Left ventricle myocardium inferior (tissue), 1 donor: ENCODE measurements at places on chromosomes 4 and X.
A peak's percentile ranks its signal among the peaks of the same experiment; 100 is the strongest.

DNA sequence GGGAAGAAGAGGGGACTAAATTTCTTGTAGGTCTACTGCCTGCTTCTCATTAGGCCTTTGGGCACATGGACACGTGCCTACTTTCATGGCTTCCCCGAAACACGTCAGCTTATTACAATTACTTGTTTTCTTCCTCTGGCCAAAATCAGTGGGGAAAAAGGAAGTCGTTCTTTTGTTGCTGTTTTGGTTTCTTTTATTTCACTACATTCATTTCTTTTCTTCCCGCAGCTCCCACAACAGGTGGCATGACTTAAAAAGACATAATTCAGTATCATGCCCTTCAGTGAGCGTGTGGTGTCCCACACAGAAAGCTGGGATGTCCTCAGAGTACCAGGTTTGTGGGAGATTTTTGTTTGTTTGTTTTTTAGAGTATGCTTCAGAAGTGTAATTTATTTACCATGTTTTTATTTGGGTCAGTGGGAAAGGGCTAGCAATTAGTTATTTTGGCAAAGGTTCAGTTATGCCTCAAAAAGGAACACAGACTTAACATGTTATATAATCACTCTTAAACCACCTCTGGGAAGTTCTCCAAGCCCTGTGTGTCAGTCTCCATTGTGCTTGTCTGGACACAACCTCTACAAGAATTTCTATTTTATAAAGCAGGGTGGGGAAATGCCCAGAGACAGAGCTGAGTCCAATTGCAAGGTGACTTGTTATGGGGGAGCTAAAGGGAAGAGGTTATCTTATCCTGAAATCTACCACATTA lies 44.2 kb upstream of the SPRY1 start:
- no peak for DNase-seq

DNA sequence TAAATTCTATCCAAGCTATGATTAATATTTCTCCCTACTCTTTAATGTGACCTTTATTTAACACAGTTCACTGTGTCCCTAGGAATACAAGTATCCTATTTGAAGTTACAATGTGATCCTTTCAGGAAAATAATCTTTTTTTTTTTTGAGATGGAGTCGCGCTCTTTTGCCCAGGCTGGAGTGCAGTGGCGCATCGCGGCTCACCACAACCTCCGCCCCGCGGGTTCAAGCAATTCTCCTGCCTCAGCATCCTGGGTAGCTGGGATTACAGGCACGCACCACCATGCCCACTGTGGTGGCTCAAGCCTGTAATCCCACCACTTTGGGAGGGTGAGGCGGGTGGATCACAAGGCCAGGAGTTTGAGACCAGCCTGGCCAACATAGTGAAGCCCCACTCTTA lies 21.9 kb downstream of the TBCK start:
- no peak for DNase-seq

DNA sequence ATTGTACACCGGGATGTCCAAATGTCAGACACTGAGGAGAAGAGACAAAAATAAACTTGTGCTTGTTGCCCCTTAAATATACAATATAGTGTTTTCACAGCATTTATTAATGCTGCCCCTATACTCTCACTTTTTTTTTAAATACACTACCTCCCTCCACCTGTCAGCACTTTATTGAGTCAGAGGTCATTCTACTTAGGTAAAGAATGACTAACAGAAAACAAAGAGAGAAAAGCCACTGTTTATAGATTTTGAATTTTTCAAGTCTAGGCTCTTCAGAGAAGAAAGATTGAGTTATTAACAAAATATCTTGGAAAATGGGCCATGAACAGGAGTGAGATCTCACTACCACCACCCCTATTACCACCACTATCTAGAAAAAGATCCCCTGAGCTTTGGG lies 58.1 kb downstream of the NIPAL1 start:
- no peak for DNase-seq

DNA sequence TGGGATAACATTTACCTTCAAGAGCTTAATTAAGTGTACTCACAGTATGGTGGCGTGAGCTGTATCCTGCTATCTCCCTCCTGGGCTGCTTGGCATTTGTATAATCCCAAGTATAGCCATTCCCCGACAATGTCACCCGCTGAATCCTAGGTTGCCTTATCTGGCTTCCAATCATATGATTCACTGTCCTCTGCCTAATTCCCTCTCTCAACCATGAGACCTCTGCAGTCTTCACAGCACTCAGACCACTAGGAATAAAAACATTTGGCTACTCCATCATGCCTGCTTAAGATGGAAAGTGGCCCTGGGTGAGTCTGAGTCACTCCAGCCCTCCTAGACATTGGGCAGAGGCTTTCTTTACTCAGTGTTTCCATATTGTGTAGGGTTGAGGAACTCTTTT lies 28.9 kb upstream of the WDFY3 start:
- no peak for DNase-seq

DNA sequence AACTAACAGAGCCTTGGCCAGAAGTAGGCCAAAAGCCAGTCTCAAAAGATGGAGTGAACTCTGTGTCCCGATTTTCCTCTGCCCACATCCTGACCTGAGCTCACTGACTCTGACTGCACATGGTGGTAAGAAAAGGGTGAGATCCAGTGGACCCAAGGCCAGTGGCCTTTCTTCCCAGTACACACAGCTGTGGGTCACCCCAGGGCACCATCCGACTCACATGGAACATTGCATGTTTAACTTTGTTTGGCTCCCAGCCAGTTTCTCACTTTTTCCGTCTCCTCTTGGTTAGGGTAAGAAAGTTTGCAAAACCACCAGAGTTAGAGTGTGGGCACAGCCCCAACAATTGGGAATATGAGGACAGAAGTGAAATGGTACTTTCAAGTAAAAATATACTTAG lies 69.8 kb downstream of the GAB1 start:
- peak; percentile 50 for DNase-seq

DNA sequence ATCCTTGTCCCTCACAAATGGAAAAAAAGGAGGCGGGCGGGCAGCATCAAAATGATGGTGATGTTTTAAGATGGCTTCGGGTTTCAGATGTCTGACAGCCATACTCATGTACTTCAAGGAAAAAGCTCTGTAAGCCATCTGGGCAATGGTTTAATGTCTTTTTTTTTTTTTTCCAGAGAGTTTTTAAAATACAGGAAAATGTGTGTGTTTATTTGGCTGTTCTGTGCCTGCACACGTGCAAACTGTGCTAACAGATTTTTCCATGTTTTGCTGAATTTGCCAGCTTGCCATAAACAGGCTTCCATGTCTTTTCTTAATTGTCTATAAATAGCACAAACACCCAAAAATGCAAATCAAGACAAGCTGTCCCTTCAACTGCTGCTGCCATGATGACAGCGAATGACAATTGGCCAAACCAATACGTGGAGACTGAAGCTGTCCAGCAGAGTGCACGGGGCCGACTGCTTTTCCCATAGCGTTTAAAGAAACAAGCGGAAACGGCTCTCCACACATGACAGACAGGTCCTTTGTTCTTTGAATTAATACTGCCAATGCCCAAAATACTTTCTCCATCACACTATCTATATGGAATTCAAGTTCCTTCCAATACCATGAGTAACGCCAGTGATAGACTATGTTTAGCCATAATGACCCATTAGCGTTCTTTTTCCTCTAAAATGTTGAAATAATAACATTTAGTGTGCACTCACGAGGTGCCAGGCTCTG lies 35.7 kb downstream of the AFAP1 start:
- DNase-seq, result no peak
